Smooth muscle cell of trachea (primary cell): ENCODE measurements at places on chromosomes 2 and 18. TPM values are rescaled to one million over a fixed set of nuclear protein-coding genes. Genes with fewer than 3 reads are reported as not detected.

CASP10 gene
- total RNA-seq, result 6.1 and 11.6 TPM in 2 replicates

MEP1B gene
- total RNA-seq, result 0.17 TPM in 1 of 2 replicates, not detected in the other

VWA3B gene
- 0.17 TPM in 1 of 2 replicates, not detected in the other for total RNA-seq

CSRNP3 gene
- total RNA-seq, result 2.8 and 3.0 TPM in 2 replicates

VWC2L gene
- total RNA-seq, result not detected in 2 replicates

FLACC1 gene
- total RNA-seq, result 1.3 and 2.0 TPM in 2 replicates

ADGRF3 gene
- total RNA-seq, result not detected in 2 replicates

FER1L5 gene
- total RNA-seq, result 1.3 and 1.9 TPM in 2 replicates

RESP18 gene
- total RNA-seq, result not detected in 2 replicates

TUBA3E gene
- total RNA-seq, result not detected in 2 replicates
